Activated CD4-positive, alpha-beta T cell treated with anti-CD3 and anti-CD28 coated beads, Interleukin-2, amount 50 U/mL, for 24 hours (primary cell): ENCODE measurements at places on chromosomes 4 and X.
A peak's percentile ranks its signal among the peaks of the same experiment; 100 is the strongest.

- DNase-seq = no peak
These were observed 5.7 kb downstream of the NSG1 start for GRCh38 chr4:4392501-4393183.

- no peak for DNase-seq
These were observed 49.8 kb upstream of the CYSLTR1 start for GRCh38 chrX:78377186-78377585.

DNA sequence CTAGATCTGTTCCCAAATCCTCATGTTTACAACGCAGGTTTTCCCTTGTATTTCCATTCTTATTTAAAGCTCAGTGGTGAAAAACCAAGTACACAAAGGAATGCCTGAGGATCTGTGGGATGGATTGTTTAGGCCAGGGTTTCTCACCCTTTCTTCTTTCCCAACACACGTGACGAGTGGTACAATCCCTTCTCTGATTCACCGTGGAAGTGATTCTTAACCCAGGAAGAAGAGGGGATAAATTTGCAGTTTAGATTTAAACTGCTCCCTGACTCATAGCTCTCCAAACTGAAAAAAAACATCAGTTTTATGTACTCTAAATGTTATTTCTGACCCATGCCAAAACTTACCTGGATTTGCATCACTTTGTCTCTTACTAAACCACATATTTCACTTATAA, 17.0 kb downstream of the PAQR3 start:
- no peak for DNase-seq

GRCh38 chrX:39491548-39492297, 606.0 kb downstream of the BCOR start:
- peak; percentile 4 for DNase-seq

DNA sequence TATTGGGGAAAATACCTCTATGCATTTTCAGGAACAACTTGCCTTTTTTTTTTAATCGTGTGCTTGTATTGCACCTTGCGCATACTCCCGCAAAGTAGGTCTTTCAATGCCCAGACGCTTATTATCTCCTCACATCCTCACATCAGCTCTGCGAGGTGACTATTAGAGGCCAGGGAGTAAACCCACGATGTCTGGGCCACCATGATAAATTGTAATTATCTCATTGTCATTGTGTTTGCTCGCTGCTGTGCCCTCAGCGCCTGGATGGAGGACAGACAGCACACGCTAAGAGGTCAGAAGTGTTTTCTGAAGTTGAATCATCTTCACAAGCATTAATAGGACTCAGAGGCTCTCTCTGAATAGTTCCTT, 1.0 kb upstream of the RELL1 start:
- DNase-seq = no peak

DNA sequence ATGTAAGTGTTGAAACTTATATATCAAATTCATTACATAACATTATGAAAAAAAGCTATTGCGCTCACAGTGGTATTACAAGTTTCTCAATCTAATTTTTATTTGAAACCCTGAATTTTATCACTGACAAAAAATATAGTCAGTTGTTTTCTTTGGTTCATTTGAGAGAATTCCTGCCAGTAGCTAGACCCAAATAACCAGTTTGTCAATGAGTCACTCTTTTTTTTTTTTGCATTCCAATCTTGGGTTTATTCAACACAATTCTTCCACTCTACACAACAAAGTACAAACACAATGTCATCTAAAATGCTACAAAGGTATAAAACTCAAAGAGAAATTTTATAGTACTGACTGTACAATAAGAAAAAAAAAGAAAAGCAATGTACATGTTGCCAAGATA, 13.1 kb downstream of the HPF1 start:
- no peak for DNase-seq

GRCh38 chr4:140238351-140239056, 84.5 kb upstream of the MAML3 start:
- no peak for DNase-seq

DNA sequence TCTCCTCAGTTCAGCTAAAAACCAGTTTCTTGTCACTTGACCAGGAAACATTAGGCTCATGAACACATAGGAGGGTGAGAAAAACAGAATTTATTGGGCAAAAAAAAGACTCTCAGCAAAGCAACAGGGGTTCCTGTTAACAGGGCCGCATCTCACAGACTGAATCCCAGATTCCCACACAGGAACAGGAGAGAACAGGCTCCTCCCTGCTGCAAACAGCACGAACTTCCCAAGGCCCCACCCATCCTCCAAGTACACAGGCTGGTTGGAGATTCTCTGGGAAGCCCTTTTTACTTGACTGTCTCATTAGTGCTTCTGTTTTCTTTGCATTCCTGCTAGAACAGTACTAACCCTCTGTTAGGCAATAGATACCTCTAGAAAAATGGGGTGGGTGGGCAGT, 52.4 kb upstream of the IL21 start:
- no peak for DNase-seq

GRCh38 chrX:11239230-11239629, 54.0 kb upstream of the AMELX start:
- DNase-seq = no peak

DNA sequence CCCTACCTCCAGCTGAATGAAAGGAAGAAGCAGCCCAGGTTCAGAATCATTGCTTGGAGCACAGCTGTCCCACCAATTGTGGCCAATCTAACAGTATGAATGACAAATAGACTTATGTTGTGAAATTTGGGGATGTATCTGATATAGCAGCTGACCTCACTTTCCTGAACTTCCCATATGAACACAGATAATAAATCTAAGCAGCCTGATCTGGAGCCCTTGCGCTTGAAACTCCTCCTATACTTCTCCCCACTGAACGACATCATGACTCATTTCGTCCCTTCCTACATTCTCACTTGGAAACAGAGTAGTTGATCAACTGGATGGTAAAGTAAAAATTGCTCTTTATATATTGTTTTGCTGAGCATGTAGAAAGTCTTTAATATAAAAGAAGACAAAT, 24.2 kb upstream of the AMELX start:
- DNase-seq = no peak

DNA sequence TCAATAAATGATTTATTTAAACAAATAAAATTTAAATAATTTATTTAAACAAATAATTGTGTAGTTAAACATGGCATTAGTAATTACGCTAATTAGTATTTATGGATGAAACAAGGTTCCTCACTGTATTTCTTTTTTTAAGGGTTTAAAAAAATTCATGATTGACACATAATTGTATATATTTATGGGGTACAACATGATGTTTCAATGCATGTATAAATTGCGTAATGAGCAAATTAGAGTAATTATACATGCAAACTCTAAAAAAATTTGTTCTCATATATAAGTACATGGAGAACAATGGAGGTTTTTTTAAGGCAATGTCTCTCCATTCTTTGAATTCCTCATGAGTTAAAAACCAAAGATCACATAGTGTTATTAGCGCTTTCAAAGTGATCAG, 115.7 kb upstream of the KLF3 start:
- no peak for DNase-seq

DNA sequence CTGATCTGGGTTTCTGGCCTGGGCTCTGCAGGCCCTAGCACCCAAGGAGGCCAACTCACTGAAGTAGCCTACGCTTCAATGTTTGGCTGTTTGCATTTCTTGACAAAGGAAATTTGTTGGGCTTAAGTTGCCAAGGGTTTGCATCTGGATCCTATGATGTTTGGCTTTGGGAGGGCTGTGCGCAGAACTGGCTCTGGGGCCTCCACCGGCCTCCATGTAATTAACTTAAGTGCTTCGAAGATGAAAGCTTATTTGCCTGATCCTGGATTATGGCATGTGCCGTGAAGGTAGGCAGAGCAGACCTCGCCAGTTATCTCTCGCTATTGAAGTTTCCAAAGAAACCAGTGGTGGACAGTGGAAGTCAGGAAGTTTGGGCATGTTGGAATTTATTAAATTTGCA, 124.3 kb upstream of the STX18 start:
- DNase-seq = no peak

- DNase-seq = no peak
These were observed 37.9 kb upstream of the PITX2 start for GRCh38 chr4:110660755-110661154.

- DNase-seq = no peak
These were observed 69.9 kb upstream of the FBXW7 start for GRCh38 chr4:152605641-152606335.

GRCh38 chr4:153451911-153452657, 14.1 kb upstream of the TMEM131L start:
- DNase-seq = no peak

DNA sequence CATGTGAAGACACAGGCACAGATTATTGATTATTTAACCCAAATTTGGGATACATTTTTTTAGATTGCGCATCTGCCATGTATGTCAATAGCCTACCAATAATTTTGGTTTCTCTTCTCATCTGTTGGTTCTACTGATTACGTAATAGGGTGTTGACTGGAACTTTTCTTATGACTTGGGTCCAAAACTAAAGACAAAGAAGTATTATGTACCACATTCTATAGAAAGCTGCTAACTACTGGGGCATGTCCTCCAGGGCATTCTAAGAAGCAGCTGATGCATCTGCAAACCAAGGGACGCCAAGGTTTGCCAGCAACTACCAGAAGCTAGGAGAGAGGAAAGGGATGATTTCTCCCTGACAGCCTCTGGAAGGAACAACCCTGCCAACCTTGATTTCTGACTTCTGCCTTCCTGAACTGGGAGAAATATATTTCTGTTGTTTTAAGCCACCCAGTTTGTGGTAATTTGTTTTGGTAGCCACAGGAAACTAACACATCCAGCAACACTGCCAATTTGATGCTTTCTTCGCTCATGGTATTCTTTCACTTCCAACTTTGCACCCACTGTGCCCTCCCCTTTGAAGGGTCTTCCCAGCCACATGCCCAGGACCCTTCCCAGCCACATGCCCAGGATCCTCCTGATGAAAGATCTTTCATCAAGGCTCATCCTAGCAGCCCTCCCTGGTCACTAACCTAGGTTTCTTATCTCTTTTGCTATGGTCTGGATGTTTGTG, 15.9 kb upstream of the TLR1 start:
- no peak for DNase-seq

GRCh38 chr4:149489321-149489720, 326.3 kb downstream of the IQCM start:
- no peak for DNase-seq

- DNase-seq = no peak
These were observed 37.0 kb downstream of the NAT8L start for GRCh38 chr4:2096073-2096609.

GRCh38 chrX:115948018-115948923, 222.3 kb upstream of the AGTR2 start:
- no peak for DNase-seq

DNA sequence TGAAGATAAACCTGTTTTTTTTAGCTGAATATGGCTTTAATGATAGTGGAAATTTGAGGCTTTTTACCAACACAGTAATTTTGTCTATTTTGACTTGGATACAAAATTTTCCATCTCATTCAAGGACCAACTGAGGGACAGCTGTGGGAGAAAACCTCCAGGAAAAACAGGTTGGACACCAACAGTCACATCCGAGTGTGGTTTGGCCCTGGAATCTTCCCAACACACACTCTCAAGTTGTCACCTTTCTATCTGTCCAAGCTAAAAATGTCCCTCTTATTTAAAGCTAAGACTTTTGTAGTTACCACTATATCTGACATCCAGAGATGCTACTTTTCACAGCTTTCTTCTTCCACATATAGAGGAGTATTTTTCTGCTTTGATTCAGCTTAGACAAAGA, 404.9 kb downstream of the PCDH7 start:
- no peak for DNase-seq
